ENCODE measurements at places on chromosomes 2 and 18.

DNA sequence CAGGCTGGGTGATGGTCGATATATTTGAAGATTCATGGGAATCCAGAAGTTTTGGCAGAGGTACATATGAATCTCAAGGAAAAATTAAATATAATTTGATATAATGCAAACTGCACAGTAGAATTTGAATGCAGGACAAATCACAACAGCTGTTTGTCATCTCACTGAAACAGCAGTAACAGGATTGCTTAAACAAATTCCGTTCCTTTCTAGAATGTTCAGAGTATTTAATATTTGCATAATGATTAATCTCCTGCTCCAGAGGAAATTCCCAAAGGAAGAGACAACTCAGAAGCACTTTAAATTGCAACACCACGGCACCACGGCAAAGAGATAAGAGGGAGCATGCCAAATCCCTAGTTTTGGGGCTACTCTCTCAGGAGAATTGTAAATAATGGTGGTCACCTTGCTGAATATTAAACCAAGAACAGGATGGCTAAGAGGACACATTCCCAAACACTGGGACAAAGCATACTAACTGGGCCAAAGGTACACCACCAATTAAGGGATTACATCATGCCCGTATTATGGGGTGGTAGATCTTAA is 67.8 kb upstream of the MAP4K3 start:
- DNase-seq = peak; percentile 84

DNA sequence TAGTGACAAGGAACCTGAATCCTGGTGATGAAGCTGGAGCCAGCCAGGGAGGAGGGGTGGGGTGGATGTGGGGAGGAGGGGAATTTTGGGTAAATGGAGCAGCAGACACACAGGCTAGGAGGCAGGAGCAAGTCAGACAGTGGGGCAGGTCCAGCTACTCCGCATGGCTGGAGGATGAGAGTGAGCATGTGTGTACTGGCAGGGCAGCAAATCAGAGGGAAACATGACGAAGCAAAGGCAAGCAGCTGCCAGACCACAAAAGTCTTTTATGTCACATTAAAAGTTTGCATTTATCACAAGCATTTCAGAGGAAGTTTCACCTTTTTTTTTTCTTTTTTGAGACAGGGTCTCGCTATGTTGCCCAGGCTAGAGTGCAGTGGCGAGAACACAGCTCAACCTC is 11.9 kb upstream of the KIDINS220 start:
- peak; percentile 80 for DNase-seq

DNA sequence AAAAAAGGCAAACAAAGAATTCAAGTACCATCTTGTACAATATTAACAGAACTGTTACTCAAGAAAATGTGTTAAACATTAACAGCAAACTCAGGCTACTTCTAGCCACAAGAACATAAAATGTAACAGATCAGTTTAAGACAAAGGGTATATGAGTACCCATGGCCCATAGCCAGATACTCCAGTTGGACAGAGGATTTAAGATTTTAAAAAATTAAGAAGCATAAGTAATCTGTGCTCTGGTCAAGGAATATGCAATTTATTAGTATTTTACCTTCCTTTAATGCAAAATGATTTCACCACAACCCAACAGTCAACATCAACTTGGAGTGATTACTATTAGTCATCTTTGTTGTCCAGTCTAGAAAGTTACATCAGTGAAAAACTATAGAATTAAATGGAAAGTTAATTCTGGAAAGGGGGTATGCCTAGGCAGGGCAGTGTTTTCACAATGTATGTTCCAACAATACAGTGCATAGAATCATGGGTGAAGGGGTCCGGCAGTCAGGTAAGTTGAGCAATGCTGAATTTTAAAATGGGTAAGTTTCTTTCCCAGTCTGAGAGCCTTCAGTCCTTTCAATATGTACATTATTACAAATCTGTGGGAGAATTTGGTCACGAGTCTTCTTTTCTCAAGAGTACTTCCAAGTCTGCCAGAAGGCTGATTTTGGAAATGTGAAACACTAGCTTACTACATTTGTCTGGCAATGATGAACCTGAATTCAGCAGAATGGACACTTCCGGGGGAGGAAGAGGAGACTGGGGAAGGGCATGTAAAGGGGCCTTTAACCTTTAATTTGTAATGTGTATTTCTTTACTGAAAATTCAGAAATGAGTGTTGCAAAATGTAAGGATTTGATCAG is 34.5 kb downstream of the SFT2D3 start:
- peak; percentile 25 for DNase-seq

- no peak for DNase-seq
Measured at GRCh38 chr2:170488807-170489206, 226.3 kb upstream of the SP5 start.

GRCh38 chr18:13003466-13003896 is 12.3 kb downstream of the CEP192 start:
- peak; percentile 70 for DNase-seq

DNA sequence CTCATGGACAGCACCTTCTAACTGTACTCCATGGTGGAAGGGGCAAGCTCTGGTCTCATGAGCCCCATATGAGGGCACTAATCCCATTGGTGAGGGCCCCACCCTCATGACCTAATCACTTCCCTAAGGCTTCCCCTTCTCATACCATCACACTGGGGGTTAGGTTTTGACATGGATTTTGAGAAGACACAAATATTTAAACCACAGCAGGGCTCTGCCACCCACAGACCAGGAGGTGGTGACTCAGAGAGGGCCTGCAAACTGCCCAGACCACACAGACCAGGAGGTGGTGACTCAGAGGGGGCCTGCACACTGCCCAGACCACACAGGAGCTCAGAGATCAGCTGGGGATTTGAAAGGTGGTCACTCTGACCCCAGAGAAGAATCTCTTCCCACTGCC is 222.0 kb downstream of the KLHL29 start:
- peak; percentile 61 for DNase-seq

DNA sequence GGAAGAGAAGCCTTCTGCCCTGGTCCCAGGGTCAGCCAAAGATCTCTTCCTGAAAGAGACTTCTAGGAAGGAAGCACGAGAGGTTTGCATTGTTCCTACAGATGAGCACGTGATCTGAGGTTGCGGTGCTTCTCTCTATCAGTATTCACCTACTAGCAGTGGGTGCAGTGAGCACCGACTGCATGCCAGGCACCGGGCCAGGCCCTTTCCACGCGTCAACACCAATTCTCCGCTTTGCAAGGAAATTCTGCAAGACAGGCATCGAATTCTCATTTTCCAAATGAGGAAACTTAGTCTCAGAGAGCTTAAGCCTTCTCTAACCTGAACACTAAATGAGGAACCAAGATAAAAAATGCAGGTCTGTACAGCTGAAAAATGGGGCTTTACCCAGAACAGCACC is 151.5 kb upstream of the MYCN start:
- DNase-seq = no peak

DNA sequence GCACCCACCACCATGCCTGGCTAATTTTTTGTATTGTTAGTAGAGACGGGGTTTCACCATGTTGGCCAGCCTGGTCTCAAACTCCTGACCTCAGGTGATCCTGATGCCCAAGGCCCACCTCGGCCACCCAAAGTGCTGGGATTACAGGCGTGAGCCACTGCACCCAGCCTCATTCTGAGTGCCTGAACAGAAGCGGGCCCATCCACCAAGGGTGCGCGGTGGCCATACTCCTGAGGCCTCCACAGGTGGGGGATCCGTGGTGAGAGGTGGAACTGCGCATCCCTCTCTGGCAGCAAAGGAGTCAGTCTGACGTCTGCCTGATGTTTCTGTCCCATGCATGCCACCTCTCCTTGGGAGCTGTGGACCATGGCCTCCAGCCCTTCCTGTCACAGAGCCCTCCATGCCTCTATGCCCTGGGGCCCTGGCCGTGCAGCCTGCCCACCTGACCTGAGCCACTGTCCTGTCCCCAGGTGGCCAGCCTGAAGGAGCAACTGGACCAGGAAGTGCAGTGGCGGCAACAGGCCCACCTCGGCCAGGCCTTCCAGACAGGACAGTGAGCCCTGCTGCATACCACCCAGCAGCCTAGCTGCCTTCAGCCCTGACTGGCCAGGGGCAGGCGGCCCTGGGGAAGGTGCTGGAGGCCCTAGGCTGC is 7.6 kb upstream of the SNED1 start:
- no peak for DNase-seq

- DNase-seq = peak; percentile 67
Measured at GRCh38 chr2:72895759-72896281, 8.6 kb downstream of the SPR start.

GRCh38 chr2:221573430-221574230 is 1.5 kb upstream of the EPHA4 start:
- DNase-seq = peak; percentile 92

DNA sequence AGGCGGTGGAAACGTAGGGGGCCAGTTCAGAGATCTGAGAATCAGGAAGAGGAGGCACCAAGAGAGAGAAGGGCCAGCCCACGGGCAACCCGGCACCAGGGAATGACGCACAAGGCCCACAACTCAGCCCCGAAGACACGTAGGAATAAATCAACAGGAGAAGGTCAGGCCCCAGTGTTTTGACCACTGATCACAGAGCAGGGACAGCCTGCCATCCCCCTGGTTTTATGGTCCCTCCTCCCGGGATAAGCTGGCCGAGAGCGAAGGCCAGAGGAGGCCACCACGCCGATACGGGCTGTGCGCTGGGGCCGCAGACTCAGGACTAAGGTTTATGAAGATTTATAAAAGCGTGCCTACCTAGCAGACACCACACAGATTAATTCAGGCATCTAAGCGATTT is 341.4 kb downstream of the ZNF516 start:
- DNase-seq = no peak

- no peak for DNase-seq
Measured at GRCh38 chr2:222180619-222181018, 118.2 kb downstream of the PAX3 start.

DNA sequence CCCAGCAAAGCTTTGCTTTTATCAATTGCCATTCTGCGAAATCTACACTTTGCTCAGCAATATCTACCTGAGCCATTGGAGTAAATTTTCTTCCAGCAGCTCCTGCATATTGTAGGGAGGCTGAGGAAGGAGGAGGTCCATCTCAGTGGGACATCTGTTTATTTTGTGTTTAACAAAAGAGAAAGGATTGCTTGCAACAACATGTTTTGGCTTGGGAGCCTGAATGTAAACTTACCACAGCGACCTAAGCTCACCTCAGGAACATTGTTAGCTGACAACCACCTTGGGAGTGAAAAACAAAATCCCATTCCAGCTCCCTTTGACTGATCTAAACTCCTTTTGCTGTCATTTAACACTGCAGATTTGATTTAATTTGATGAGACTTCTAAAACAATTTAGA is 356.1 kb downstream of the SS18 start:
- DNase-seq = no peak

DNA sequence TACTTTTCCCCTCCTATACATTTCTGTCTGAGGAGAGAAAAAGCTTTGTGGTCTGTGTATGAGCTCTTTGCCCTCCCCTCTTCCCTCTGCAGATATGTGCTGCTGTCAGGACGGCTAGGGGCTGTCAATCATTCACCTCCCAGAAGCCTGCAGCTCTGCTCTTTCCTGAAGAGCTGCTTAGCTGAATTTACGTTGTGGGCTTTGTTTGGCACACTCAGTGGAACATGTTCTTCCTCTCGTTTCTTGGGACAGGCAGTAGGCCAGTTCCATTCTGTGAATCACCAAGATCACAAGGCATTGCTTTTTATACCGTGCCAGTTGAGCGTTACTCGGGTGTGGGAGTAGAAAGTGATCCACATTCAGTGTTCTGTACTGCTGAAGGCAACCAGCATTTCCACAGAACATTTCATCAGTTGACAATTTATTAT is 136.7 kb downstream of the LAMA3 start:
- DNase-seq = peak; percentile 95

DNA sequence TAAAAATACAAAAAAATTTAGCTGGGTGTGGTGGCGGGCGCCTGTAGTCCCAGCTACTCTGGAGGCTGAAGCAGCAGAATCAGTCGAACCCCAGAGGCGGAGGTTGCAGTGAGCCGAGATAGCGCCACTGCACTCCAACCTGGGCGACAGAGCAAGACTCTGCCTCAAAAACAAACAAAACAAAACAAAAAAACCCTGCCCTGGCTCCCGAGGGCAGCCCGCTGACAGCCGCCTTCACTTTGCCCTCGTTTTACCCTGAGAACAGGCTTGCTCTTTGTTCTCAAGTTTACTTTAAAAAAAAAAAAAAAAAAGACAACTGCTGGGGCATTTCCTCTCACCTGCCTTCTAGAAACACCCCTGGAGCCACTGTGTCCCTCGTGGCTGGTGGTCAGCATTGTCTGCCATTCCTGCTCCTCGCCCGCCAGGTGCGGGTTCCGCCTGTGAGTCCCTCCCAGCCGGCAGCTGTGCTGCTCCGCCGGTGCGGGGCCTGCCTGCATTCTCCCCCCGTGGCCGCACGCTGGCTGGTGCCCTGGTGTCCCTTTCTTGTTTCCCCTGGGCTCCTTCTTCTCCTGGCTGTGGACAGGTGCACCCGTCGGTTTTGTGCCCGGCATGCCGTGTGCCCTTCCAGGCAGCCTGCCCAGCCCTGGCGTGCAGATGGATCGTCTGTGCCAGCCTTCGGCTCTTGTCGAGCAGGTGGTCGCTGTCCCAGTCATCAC is 105.7 kb downstream of the USP40 start:
- no peak for DNase-seq

- no peak for DNase-seq
Measured at GRCh38 chr2:158142165-158142564, 40.5 kb downstream of the UPP2 start.

DNA sequence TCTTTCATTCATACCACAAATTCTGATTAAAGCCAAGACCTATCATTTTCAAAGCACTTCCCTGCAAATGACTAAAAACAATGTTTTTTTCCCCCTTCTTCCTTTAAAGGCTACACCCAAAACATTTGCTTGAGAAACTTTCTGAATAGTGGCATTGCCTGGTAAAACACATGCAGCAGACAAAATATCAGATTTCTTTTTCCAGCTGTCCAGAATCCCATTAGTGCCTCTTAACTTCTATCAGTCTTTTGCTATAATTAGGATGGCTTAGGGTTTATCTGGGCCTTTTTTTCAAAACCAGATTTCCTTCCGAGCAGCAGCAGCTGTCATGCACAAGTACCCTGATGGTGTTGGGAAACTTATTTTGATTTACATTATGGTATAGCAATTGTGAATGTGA is 50.6 kb downstream of the ALPK2 start:
- peak; percentile 41 for DNase-seq

DNA sequence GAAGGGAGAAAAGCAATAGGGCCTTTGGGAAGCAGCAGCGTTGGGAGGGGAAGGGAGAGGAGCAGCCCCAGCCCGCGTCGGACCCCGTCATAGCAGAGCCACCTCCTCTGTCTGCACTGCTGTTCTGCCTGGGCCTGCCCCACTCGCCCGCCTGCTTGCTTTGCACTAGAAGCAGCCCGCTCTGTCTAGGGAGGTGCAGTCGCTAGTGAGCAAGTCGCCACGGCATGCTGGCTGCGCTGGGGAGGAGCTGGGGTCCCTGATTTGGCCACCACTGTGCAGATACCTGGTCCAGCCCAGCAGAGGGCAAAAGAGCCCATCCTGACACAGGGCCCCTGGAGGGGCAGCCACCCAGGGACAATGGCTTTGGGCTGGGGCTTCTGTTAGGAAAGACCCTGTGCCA is 8.0 kb upstream of the TMEM214 start:
- no peak for DNase-seq

- no peak for DNase-seq
Measured at GRCh38 chr2:241386519-241386918, 30.4 kb downstream of the FARP2 start.

GRCh38 chr2:65687614-65688013 is 255.2 kb upstream of the SPRED2 start:
- no peak for DNase-seq

GRCh38 chr2:202963712-202964111 is 51.0 kb upstream of the NBEAL1 start:
- DNase-seq = no peak
